ENCODE measurements at places on chromosomes 6 and 20.

DNA sequence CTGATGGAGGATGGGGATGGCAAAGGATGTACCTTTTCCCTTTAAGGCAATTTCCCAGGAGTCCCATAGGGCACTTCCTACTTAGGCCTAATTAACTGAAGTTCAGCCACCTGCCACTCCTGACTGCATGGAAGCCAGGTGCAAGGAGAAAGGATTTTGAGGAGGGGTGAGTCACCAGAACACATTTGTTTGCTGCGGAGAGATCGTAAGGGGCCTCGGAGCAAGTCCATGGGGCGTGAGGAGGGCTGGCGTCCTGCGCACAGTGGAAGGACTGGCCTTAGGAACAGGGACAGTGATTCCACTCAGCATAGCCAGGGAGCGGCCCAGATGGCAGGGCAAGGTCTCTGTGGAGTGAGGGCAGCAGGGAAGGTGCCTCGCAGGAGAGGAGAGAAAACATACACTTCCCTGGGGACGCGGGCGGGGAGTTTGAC lies 11.8 kb upstream of the MAP1LC3A start:
- DNase-seq: peak; percentile 87

DNA sequence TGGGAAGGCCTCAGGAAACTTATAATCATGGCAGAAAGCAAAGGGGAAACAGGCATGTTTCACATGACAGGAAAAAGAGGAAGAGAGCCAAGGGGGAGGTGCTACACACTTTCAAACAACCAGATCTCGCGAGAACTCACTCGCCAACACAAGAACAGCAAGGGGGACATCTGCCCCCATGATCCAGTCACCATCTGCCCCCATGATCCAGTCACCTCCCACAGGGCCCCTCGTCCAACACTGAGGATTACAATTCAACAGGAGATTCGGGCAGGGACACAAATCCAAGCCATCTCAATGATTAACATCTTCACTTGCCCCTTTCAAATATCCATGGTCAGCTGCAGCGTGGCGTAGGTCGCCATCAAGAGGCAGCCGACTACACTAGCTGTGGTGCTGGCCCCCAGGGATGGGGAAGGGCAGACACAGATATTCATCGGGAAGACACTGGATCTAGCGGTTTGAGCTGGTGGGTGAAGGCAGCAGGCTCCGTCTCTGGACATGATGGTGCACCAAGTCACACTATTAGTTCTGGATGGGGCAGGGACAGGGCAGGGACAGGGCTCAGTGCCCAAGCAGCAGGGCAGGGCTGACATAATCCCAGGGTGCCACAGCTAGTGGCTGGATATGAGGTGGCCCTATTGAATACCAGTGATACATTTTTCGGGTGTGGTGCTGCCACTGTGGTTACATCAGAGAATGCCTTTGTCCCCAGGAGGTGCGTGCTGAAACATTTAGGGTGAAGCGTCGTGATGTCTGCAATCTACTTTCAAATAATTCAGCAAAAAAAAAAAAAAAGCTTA lies 31.6 kb downstream of the TUBB2B start:
- no peak for DNase-seq

DNA sequence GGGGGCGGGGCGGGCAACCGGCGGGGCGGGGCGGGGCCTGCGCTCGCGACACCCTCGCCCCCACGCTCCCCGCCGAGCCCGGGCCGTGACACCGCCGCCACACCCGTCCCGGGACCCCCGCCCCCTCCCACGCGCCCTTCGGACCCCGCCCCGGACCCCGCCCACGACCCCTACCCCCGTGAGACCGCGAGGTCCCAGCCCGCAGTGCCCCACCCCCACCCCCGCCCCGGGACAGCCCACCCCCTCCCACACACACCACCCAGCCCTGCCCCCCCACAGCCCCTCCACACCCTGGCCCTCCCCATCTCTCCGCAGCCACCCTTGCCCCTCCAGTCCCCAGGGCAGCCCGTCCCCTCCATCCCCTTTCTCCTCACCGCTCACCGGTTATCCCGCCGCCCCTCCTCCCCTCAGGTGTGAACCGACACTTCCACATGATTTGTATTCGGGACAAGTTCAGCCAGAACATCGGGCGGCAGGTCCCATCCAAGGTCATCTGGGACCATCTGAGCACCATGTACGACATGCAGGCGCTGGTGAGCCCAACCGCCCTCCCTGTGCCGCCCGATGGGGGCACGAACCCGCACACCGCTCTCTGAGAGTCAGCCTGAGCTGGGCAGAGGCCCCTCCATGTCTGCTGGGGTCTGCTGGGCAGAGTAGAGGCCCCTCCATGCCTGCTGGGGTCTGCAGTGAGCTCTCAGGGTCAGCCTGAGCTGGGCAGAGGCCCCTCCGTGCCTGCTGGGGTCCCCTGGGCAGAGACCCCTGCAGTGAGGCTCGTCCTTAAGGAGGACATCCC lies 622 bp downstream of the MRGBP start:
- no peak for DNase-seq

GRCh38 chr20:47330071-47330470 lies 26.4 kb downstream of the ZMYND8 start:
- DNase-seq: no peak

- DNase-seq: no peak
Observed at GRCh38 chr6:41470029-41470330, 76.2 kb upstream of the FOXP4 start.

GRCh38 chr6:33029328-33030184 lies 20.2 kb upstream of the HLA-DOA start:
- no peak for DNase-seq

DNA sequence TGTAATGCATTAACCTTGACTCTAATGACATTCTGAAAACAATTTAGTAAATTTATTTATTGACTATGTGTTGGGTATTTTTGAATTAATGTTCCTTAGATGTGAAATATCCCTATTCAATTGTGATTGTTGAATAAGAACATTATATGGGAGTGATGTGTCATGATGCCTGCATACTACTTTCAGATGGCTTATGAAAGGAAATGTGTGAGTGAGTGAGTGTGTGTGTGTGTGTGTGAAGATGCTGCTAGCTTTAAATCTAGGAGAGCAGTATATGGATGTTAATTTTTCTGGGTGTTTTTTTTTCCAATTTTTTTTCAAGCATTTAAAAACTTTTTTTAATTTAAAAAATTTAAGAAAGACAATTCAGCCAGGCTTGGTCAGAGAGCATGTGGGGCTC lies 32.5 kb upstream of the NT5E start:
- no peak for DNase-seq

DNA sequence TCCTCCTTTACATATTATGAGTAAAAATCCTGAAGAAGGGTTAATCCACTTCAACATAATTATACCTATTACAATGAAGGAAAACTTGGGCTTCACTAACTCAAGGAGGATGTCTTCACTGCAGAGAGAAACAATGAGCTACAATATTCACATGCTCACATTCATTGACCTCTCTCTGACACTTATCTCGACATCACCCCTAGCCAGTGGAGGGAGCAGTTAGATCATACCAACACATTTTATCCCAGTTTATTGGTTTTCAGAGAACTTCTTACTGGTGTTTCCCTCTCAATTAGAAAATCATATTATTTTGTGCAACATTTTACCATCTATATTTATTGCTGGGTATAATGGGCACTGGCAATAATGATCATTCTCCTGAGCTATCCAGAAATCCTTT lies 646.5 kb downstream of the TENT5A start:
- no peak for DNase-seq

DNA sequence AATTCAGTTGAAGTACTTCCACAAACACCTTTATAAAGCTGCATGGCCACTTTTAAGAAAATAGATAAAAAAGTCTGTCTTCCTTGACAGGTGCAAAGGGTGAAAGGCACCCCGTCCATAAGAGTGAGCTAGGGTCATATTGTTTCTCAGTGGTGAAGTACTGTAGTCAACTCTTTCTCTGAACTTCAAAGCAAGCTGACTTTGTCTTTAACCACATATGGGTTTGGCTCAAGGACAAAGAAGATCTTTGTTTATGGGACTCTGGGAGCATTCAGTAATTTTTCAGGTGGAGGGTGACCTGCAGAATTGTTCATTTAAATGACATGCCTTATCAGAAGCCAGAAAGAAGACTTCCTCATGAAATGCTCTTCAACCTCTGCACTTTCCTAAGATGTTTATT lies 49.3 kb upstream of the KLHL31 start:
- no peak for DNase-seq

- no peak for DNase-seq
Observed at GRCh38 chr20:50401587-50402418, 108.4 kb upstream of the PTPN1 start.

GRCh38 chr6:30163090-30163917 lies at the start of gene TRIM15:
Gene TRIM15, plus strand, starts transcription at chr6:30163546. Its CDS starts 139 bp downstream, at chr6:30163685.
- DNase-seq: no peak

DNA sequence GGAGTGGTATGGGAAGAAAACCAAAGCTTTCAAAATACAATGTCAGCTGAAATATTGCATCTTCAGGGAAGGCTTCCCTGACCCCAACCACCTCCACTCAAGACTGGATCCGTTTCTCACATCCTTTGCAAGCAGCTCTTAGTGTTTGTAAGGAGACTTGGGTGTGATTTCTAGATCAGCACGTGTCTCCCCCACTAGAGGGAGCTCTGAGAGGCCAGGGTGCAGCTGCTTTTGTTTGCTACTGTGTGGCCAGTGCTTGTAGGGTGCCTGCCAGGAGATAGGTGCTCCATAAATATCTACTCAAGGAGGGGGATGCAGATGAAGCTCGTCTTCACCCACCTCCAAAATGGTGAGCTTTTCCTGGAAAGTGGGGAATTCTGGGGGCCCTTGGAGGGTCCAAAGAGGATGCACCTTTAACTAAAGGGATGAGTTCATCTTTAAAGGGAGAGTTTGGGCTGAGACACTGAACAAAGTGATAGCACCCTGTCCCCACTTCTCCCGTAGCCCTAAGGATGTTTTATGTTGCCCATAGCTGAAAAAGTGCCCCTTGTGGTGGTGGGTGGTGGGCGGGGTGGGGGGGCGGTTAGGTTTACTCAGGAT lies 52.6 kb upstream of the MAFB start:
- no peak for DNase-seq

- peak; percentile 33 for DNase-seq
Observed at GRCh38 chr6:140988780-140989179, 1143.9 kb upstream of the GJE1 start.

- no peak for DNase-seq
Observed at GRCh38 chr6:34447910-34448309, 18.0 kb upstream of the PACSIN1 start.

GRCh38 chr6:116545651-116546050 lies at the start of gene TRAPPC3L:
Gene TRAPPC3L, minus strand, starts transcription at chr6:116545684. Its CDS starts 170 bp downstream, at chr6:116545514.
- DNase-seq: no peak

- no peak for DNase-seq
Observed at GRCh38 chr20:13625304-13625979, 13.3 kb downstream of the TASP1 start.

- DNase-seq: no peak
Observed at GRCh38 chr6:147260091-147260490, 55.9 kb downstream of the STXBP5 start.

GRCh38 chr6:89950879-89951391 lies 56.7 kb downstream of the GJA10 start:
- no peak for DNase-seq

DNA sequence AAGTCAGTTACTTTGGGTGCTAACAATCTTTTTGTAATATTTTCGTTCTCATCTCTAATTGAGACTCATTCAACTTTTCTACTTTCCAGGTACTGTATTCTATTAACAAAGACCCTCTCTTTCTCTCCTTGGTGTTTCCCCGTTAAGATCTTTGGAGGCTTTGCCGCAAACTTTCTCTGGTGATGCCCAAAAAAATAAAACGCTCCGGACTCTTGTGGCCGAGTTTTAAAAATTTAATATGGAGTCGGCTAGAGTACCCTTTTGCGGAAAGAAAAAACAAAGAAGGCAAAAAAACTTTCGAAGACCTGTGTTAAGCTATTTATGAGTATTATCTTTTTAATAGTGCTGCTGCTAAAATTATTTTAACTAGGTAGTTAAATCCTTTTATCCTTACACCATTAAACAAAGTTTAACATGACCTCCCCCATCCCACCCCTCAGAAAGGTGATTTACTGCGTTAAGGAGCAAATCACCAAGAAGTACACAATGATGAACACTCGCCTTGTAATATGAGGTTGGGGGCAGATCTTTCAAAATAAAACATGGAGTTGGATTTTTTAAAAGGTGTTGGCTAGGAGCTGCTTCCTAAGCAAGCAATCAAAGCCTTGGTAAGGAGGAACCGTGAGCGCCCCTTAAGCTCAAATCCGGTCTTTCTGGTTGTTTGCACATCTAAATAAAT lies 10.0 kb downstream of the SIM1 start:
- peak; percentile 46 for DNase-seq

DNA sequence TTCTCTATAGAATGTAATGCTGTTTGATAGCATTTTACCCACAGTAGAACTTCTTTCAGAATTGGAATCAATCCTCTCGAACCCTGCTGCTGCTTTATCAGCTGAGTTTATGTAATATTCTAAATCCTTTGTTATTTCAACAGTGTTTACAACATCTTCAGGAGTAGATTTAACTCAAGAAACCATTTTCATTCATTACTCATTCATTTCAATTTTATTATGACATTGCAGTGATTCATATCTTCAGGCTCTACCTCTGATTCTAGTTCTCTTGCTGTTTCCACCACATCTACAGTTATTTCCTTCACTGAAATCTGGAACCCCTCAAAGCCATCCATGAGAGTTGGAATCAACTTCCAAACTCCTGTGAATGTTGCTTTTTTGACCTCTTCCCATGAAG lies 93.7 kb downstream of the ZFAND3 start:
- no peak for DNase-seq

DNA sequence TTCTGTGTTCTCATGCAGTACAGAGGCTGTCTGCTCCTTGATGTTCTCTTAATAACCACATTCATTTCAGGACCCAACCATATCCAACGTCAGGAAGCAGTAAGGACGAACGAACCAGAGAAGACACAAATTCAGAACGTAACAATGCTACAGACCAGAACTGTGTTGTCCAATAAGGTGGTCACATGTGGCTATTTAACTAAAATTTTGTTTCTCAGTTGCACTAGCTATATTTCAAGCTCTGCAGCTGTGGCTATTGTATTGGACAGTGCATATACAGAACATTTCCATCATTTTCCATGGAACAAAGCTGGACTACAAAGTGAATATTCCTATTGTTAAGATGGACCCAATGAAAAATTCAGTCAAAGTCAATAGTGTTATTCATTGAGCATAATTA lies 27.0 kb downstream of the MAP7 start:
- DNase-seq: no peak

DNA sequence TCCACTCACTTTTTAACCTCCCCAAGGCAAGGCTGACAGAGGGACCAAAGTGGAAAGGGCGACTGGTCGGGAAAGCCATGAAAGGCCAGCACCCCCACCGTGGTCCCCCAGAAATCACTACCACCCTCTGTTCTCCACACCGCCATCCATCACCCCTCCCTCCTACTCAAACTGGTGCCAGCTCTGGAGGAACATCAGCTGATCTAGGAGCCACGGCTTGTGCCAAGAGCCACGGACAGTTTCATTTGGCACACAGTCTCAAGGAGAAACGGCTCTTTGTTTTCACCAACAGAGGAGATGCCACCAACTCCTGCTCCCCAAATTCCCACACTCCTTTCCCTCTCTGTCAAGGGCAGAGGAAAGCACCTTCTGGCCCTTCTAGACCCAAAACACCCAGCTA lies 26.0 kb downstream of the TBC1D7 start:
- DNase-seq: no peak
